Effector CD8-positive, alpha-beta T cell (primary cell): ENCODE measurements at places on chromosomes 12 and 14.

GRCh38 chr12:52130711-52131110, 51.2 kb downstream of the SMIM41 start:
- no peak for DNase-seq

GRCh38 chr14:32078023-32078857, 1.1 kb downstream of the ARHGAP5 start:
- no peak for DNase-seq

DNA sequence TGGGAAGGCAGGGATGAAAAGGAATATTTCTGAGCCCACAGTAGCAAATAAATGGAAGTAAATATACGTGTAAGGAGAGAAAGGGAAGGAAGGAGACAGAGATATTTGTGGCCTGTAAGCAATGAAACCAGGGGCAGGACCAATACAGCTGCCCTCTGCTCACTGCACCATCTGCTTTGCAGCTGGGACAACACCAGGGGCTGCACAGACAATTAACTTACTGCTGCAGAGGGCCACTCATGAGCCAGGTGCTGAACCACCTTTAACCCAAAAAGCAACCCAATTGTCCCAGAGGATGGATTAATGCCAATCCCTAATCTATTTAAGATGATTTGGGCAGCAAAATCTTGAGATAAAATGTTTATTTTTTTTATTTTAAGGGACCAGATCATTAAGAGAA, 30.6 kb upstream of the TMX1 start:
- DNase-seq: no peak

- DNase-seq: no peak
Measured at GRCh38 chr12:31742891-31743290, 14.1 kb upstream of the AMN1 start.

DNA sequence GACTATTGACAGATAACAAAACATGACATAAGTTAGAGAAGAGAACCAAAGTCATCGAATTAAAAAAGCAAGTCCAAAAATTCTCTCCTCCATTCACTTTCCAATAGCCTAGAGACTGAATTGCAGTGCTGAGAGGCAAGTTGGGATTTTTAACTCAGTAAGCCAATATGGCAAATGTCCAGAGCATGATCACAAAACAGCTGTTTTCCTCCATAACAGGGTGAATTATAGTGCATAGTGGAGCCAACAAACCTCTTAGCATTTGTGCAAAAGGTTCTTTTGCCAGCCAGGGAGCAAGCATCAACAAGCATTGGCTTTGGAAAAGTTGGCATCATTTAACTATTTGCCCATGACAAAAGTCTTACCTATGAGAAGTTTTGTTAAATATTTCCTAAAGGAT, 458.8 kb upstream of the NOVA1 start:
- DNase-seq: no peak

- DNase-seq: peak; percentile 70
Measured at GRCh38 chr14:63727736-63728728, at the start of gene SGPP1. TSS of gene SGPP1 (minus strand) at chr14:63728065. CDS start at chr14:63727944, 121 bp downstream.

DNA sequence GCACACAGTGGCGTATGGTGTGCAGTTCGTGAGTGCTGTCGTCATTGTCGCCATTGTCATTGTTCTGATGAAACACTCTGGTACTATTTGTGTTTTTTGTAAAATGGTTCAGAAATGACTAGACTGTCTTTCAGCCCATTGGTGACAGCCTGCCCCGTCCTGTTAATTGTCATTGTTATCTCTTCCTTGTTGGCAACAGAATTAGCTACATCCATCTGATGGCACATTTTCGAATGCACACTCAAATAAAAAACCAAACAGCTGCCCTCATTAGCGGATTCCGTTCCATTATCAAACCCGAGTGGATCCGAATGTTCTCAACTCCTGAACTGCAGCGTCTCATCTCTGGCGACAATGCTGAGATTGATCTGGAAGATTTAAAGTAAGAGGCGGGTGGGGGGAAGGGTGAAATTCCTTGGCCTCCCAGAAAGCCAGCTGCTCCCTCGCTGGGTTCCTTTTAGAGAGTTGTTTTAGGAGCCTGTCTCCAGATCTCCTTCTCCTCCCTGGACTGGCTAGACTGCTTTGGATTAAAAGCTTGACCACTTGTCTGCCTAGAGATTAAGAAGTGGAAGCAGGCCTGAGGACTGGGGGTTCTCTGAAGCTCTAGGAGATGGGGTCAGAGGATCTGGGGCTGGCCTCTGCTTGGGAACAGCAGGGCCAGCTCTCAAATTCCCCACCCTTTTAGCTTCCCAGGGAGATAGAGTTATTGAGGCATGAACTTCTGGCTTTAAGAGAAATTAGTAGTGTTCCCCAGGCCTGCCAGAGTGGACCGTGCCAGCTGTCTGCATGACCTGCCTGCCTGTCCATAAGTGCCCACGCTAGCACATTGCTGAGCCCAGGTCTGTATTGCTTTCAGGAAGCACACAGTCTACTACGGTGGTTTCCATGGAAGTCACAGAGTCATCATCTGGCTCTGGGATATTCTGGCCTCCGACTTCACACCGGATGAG, 43.3 kb downstream of the MMAB start:
- DNase-seq: no peak

- DNase-seq: no peak
Measured at GRCh38 chr12:106841510-106842302, 67.2 kb downstream of the RIC8B start.

- DNase-seq: no peak
Measured at GRCh38 chr12:110739894-110740293, 2.8 kb downstream of the PPP1CC start.

GRCh38 chr12:75818863-75819262, 212.7 kb downstream of the PHLDA1 start:
- no peak for DNase-seq

GRCh38 chr12:45379261-45379660, 163.4 kb downstream of the ANO6 start:
- DNase-seq: no peak

GRCh38 chr14:23727566-23728335, 91.6 kb downstream of the DHRS2 start:
- no peak for DNase-seq

DNA sequence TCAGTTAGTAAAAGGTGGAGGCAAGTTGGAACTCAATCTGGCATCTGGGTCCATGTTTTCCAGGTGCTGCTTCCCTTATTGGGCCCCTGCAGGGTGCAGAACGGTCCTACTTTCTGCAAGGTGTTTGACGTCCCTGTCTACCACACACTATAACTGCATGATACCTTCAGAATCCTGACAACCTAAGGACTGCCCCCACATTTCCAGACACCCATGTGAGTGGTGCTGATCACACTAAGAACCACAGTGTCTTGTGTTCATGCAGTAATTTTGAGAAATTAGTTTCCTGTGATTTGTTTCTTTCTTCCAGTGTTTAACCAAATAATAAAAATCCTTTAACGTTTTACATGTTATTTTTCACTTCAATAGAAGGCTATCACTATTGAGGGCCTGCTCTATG, 121.1 kb upstream of the MDM1 start:
- no peak for DNase-seq

GRCh38 chr12:17304503-17305347, 698.8 kb upstream of the LMO3 start:
- DNase-seq: no peak

DNA sequence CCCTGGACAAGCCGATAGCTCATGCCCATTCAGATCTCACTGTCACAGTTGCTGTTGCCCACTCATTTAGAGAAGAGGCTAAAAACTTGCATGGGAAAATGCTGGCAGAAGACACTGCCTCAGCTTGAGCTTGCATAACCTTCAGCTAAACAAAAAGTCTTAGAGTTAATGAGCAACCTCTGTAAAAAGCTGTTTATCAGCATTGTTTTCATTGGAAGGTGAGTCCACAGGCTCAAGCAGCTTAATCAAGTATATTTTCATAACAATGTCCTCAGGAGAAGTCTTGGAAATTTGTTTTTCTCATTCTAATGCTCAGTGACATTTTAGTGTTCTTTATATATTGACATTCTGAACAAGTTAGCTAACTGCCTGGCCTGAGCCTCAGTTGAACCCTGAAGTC, 872.9 kb downstream of the TMTC2 start:
- no peak for DNase-seq

- DNase-seq: no peak
Measured at GRCh38 chr12:39227218-39227617, 215.7 kb downstream of the KIF21A start.

DNA sequence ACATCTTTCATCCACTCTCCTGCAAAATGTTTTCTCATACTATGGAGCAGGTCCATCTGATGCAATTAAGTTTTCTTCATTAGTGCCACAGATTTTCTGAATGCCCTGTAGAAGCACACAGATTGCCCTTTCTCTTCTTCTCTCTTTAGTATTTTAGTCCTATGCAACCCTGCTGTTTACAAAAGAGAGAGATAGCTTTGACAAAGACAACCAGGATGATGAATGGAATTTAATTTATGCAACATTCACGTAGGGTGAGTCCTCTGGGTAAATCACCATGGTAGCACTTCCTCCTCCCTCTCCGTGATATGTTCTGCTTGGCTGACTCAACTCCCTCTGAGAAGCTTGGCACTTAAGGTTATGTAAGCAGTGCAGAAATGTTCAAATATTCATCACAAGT, 400.9 kb upstream of the PDE3A start:
- no peak for DNase-seq

DNA sequence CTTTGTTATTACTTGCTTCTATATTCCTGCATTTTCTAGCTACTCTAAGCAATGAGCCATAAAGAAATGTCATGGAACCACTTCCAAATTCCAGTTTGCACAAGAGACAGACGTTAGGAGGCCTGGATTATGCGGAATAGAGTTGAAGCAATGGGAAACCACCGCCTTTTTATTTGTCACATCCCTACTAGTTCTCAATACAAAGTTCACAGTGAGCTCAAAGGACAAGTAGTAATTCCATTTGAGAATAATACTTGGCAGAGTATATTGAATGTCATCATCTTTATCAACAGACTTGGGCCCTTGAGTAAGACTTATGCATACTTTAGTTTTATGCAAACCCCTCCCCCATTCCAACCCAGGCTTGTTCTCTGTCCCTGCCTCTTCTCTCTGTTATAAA, 3.7 kb upstream of the SLC15A5 start:
- no peak for DNase-seq

DNA sequence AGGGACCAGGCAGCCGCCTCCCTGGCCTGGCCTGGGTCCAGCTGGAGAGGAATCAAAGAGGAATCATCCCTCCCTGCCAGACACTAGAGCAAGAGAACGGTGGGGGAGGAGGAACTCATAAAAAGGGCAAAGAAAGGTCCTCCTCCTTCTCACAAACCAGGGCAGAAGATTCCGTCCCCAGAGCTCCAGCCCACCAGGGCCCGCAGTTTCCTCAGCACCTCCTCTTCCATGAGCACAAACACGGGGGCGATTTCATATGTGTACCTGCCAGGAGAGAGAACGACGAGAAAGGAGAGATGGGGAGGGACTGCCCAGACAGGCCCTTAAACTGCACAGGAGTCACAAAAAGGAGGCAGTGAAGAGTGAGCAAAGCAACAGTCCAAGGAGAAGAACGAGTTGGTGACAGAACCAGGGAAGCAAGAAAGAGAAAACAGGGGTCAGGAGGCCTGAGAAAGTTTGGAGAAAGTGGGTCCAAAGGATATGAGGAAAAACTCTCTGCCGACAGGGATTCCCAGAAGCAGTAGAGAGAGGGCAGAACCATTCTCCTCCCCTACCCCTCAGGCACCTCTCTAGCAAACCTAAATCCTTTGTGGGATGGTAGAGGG, 8.7 kb upstream of the ZNF740 start:
- no peak for DNase-seq

DNA sequence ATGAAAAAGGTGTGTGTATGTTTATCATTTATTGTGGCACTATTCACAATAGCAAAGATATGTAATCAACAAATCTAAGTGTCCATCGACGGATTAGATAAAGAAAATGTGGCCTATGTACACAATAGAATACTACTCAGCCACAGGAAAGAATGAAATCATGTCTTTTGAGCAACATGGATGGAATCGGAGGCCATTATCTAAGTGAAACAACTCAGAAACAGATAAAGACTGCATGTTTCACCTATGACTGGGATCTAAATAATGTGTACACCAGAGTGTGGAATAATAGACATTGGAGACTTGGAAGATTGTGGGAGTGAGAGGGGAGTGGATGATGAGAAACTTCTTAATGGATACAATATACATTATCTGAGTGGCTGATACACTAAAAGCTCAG, 44.0 kb downstream of the CCER1 start:
- no peak for DNase-seq

DNA sequence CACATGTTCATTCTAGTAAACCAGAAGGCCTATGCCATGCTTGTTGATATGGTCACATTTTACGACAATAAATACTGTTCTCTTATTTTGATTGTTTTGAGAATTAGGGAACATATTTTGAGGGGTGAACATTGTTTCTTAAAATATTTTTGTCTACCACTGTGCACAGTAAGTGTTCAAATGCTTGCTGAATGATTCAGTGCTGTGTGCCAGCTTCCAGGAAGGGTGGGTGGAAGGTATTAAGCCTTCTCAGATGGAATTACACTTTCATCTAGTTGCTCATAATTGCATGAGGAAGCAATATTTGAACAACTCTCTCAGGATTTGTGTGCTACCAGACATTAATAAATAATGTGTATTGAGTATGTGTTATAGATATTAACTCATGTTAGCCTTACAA, 15.5 kb upstream of the TMX1 start:
- DNase-seq: no peak

GRCh38 chr14:60003991-60004390, 84.0 kb downstream of the LRRC9 start:
- no peak for DNase-seq

DNA sequence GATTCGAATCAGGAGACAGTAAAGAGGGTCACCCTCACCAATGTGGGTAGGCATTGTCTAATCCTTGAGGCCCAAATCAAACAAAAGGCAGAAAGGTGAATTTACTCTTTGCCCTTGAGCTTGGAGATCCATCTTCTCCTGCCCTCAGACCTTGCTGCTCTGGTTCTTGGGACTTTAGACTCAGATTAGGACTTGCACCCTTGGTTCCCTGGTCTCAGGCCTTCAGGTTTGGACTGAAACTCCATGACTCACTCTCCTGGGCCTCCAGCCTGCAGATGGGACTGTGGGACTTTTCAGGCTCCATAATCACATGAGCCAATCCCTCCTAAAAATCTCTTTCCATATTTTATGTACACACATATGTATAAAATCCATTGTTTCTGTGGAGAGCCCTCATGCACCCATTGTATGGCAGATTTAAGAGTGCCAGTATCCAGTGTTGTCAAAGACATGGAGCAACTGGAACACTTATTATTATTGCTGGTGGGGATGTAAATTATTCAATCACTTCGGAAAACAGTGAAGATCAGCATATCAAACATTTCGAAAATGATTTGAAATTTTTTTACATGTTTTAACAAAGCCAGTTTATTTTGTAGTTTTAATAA, 48.7 kb downstream of the EID3 start:
- no peak for DNase-seq
